ENCODE measurements at places on chromosomes 6 and 20.

GRCh38 chr6:7669742-7670141 is 56.2 kb upstream of the BMP6 start:
- DNase-seq, result no peak

GRCh38 chr6:64225503-64225902 is 589.9 kb downstream of the PHF3 start:
- no peak for DNase-seq

DNA sequence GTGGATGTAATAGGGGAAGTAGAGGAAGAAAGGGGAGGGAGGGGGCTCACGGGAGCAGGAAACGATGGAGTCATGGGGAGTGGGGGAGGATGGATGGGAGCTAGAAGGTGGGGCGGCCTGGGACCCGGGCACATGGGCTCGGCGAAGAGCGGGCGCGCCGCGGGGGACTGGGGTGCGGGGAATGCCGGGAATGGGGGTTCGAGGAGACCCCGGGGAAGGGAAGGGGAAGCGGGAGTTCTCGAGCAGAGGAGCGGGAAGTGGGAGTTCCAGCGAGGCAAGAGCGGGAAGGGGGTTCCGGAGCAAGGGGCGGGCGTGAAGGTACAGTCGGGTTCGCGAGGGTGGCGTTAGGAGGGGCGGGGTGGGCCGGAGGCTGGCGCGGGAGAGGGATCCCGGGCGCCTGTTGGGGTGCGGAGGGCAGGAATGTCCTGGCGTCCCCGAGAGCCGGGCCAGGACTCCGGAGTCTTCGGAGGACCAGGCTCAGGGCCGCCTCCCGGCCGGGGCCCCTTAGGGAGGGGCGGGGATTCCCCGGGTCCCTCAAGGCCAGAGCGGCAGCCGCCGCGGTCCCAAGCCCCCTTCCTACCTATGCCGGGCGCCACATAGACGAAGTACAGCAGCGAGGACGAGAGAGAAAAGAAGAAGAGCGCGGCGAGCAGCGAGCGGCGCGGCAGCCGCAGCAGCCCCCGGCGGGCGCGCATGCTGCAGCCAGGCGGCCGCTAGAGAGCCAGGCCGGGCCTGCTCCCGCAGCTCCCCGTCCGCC is 504 bp downstream of the B4GALT5 start:
- DNase-seq, result no peak

- DNase-seq, result no peak
These were observed 27.8 kb downstream of the FOXP4 start for GRCh38 chr6:41573985-41574384.

DNA sequence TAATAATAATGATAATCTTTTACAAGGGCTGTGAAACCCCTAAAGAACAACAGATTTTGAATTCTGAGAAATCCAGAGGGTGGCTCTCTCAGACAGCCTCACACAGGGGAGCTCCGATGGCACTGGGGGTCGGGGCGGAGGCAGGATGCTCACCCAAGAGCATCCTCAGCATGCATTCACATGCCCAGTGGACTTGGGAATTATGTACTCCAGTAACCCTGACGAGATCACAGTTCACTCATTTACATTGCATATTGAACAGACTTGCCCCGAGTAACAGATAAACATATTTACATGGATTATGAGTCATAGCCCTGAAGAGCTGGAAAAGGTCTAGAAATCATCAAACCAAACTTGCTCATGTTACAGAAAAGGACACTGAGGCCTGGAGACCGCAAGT is 482.7 kb upstream of the JARID2 start:
- DNase-seq, result no peak

GRCh38 chr20:55667955-55668354 is 337.4 kb downstream of the CBLN4 start:
- no peak for DNase-seq

DNA sequence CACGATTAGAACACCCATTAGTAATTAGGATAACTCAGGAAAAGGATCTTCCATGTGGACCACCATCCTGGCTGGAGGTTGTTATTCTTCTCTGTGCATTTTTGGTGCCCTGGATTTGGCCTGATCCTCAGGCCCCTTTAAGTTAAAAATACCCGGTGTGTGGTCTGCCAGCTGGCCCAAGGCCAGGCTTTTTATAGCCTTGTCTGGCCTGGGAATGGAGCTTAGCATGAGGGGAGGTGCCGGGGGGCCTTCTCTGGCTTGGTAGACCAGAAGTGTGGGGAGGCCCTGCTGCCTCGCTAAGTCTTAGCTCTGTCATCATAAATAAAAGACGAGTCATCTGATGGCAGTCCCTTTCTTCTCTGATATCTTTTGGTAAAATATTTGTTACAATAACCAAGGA is 71.4 kb downstream of the ARID1B start:
- no peak for DNase-seq

DNA sequence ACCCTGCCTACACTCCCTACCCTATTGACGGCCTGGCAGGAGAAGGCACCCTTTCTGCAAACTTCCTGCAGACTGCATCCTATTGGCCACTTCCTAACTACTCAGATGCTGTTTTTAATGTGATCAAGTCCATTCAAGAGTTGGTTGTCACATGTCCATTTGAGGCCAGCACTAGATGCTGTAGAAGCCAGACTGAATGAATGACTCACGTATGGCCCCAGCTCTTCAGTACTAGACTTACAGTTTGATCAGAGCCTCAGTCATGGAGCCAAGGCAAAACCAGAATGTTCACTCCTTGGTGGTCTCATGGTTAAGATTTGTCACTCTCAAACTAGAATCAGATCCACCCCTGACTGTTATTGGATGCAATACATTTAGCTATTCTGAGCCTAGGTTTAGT is 101.7 kb downstream of the OPRM1 start:
- DNase-seq, result no peak

GRCh38 chr6:168667428-168667805 is 226.4 kb downstream of the SMOC2 start:
- DNase-seq, result no peak

DNA sequence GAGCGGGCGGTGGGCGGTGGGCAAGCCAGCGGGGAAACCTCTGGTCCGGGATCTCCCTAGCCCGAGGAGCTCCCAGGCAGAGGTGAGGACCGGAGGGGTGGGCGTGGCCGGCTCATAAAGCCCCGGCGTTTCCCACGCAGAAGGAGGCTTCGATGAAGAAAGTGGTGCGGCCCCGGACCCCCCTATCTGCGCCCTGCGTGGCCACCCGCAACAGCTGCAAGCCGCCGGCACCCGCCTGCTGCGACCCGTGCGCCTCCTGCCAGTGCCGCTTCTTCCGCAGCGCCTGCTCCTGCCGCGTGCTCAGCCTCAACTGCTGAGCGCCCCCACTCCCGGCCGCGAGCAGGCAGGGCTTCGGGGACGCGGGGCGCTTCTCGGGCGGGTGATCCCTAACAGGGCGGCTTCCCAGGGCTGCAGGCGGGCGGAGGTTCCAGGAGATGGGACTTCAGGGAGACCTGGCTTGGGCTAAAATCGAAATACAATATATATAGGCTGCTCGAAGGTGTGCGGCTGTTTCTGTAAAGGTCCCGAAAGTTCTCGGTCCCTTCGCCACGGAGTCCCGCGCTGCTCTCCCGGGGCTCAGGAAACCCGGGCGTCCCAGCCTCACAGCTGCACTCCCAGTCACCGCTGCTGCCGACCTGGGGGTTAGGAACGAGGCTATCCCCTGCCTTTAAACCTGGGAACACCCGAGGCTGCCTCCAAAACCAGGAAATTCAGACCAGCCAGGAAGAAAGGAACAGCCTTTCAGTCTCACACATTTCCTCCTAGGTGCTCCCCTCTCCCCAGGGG is 27.8 kb downstream of the ASIP start:
- no peak for DNase-seq

GRCh38 chr20:57713505-57713903 is 3.7 kb upstream of the PMEPA1 start:
- no peak for DNase-seq

DNA sequence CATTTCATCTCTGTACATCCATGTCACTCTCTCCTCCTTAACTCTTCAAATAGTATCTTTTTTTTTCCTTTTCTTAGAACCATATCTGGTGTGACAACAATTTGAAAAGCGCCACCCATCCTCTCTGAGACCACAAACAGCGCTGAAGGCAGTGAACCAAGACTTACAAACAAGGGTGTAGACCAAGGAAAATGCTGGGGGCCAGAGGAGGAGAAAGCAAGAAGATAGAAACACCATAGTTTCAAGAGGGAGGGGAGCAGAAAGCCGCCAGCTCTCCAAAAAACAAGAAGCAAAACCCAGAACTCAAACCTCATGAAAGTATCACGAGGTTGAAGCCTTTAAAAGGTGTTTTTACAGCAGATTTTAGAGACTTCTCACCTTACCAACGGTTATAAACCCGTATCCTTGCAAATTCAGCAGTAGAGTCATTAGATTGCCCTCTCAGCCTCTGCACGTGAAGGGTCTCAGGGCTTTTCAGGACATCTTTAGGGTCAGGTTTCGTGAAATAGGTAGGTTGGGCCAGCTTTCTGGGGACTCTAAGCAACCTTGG is 13.3 kb upstream of the RIPOR2 start:
- no peak for DNase-seq

- peak; percentile 31 for DNase-seq
These were observed 137.7 kb upstream of the HEY2 start for GRCh38 chr6:125611573-125612344.

DNA sequence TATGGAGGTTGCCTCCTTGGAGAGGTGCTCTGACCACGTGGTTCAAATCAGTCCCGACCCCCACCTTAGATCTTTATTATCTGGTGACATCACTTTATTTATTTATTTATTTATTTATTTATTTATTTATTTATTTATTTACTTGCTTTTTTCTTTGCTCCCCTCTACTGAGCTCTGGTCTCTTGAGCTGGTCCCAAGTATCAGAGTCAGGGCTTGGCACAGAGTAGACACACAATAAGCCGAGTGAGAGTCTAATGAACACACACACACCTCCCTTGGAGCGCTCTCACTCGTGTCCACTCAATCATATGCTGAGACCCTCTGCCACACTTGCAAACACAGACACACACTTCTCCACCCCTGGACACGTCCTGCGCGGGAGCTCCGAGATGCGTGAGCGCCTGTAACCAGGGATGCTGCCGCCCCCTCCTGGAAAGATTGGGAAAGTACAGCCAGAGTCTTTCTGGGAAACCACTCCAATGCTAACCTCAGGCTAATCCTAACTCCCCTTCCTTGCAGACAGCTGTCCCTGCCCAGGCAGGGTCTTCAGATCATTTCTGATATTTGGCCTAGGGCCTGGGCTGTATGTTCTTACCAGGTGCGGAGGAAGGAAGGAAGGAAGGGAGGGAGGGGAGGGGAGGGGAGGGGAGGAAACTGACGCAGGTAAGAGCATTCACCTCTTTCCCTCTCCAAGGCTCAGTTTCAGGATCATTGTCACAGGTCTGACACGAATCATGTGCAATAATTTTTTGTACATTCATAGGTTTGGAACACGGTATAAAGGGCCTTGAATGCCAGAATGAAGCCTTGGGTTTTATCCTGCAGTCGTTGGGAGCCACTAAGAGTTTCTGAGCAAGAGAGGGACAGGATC is 70.9 kb downstream of the STK35 start:
- peak; percentile 19 for DNase-seq

DNA sequence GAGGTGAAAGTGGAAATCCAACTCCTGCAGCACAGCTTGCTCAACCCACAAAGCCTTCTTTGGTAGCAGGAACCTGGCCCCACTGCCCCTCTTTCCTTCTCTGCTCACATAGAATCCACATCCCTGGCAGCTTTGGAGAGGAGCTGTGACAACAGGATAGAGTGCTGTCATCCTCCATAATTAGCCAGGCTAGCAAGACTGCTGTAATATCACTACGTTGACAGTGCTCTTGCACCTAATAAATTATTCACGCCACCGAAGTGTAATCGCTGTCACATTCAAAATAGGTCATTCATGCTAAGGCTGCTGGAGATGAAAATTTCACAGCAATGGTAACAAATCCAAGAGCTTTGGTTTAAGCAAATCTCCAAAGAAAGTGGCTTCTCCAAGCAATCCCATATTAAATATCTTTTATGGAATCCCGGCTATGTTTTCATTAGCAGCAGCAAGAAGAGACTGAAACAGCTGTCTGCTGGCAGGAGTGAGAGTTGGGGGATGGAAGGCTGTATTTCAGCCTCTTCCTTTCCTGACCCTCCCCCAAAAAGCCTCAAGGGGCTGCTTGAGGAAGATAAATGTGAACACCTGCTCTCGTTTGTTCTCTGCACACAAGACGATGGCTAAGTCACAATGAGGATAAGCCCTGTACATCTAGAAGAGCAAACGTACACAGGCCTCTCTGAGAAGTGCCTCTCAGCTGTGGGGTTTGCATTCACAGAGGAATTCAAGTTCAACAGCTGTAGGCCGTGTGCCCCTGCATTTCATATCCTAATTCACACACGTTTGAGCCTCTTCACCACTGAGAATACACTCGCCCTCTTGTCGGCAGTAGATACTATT is 16.5 kb downstream of the RIPOR2 start:
- no peak for DNase-seq

DNA sequence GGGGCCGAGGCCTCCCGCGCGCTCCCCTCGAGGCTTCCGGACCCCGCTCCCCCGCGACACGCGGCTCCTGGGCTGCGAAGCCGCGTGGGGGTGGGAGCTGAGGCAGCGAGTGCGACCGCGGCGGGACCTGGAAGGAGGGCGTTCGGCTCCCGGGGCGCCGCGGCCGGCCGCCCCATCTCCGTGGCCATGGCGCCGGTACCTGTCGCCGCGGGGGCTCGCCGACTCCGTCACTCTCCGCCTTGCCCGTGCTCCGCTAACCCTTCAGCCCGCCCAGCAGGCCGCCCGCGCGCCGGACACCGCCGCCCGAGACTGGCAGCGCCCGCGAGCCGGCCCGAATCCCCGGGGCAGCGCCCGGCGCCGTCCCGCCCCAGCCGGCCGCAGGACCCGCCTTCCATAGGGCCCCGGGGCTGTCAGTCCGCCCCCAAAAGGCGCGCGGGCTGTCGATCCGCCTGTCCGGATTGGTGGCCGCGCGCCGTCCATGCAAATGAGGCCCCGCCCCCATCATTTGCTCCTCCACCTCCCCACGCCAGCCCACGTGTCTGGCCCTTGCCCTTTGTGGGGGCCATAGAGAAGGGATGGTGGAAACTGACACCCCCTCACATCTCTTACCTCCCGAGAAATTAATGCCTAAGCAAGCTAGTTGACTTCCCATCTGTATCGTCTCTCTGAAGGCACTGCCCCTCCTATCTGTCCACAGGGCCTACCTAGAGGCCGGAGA is at the start of gene FKBP5:
FKBP5 (minus strand) TSS at position 311 of the 718 bp plus-strand sequence. CDS start 46,091 bp downstream, outside the sequence.
- peak; percentile 55 for DNase-seq

DNA sequence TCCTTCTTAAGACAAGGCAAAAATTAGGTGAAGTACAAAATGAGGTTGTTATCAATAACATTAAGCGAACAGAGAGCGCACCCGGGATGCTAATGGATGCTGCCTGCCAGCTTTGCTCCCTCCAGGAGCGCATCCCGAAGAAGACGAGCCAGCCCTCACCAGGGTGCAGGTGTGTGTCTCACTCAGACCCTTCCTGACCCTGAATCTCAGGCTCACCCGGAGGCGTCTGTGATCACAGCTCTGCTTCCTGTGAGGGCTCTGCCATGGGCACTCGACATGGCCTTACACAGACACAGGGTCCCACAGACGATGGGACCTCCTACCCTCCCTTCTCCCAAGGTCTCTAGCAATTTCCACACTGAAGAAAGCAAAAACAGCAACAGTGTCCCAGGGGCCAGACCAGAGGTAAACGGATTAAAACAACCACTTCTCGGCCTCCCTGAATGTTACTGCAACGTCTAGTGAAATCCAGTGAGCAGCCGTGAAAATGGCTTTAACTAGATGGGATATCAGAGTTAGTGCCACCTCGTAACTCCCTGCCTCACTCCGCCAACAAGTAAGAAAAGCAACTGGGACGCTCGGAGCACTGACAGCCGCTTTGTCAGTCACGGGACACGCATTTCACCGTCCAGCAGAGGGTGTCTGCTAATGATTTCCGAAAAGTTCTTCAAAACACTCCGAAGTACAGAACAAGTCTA is 11.7 kb downstream of the ZBTB46 start:
- no peak for DNase-seq

- DNase-seq, result no peak
These were observed 538 bp downstream of the FERMT1 start for GRCh38 chr20:6122111-6122872.

Measured in astrocyte of the cerebellum (primary cell).